ENCODE measurements at places on chromosomes 16 and 17.

DNA sequence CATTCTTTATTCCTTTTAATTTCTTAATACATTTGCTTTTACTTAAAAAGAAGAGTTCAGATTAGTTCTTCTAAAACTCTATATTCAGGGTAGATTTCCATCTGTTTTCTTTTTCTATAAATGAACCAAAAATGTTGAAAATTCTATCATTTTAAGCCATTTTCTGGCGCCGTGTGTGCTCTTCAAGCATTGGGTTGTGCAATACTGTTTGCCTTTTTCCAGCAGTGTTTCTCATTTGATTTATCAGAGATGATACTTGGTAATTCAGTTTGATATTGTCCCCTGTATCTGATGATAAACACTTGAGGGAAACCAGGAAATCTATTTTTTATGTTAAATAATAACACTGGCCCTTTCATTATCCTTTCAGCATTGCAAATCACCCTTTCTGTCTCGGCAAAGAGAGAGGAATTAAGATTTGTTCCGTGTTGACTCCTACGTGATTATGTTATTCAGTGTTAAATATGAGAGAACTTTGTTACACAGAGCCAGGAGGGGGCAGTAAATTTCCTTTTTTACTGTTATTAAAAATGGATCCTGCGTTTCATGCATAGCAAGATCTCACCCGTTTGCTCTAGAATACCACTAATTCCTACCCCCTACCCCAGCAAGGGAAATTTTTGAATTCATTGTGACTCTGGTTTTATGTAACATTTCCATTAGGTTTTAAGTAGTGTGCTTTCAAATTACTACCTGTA lies 606.9 kb upstream of the RBFOX1 start:
- DNase-seq = no peak

DNA sequence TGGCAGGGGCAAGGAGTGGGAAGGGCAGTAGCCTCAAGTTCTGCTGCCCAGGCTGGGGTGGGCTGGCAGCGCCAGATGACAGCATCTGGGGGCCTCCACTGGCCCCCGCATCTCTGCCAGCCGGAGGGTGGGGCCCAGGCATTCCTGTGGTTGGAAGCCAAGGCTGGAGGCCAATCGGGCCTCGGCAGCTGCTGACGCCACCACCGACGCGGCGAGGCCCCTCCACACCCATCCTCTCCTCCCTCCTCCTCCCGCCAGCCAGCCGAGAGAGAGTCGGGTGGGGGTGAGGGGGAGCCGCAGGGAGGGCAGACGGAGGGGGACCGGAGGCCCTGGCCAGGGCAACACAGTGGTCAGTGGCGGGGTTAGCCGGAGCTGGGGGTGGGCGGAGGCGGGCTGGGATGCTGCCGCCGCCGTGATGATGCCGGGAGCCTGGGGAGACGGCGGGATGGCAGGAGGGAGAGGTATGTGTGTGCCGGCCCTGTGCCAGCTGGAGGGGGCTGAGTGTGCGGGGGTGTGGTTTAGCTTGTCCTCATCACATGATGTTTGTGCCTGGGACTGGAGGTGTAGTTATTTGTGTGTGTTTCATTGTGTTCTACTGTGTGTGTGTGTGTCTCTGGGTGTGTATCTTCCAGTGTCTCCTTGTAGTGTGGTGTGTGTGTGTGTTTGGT lies 36.6 kb downstream of the ARHGAP23 start:
- no peak for DNase-seq

DNA sequence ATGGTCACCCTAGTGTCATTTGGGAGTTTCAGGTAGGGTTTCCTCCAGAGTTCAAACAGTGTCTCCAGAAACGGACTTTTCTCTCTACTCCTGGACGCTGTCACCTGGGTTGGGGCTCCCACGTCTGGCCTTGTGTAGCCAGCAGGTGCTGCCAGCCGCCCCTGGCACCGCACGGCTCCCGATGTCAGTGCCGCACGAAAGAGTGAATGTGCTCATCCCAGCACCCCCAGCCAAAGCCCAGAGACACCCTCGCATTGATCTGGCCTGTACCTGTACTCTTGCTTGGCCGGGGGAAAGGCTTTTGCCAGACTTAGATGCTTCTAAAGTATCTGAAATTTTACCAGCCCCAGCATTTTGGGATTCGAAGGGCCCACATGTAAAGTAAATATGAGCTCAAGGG lies 351.9 kb downstream of the C16orf95 start:
- DNase-seq = no peak

DNA sequence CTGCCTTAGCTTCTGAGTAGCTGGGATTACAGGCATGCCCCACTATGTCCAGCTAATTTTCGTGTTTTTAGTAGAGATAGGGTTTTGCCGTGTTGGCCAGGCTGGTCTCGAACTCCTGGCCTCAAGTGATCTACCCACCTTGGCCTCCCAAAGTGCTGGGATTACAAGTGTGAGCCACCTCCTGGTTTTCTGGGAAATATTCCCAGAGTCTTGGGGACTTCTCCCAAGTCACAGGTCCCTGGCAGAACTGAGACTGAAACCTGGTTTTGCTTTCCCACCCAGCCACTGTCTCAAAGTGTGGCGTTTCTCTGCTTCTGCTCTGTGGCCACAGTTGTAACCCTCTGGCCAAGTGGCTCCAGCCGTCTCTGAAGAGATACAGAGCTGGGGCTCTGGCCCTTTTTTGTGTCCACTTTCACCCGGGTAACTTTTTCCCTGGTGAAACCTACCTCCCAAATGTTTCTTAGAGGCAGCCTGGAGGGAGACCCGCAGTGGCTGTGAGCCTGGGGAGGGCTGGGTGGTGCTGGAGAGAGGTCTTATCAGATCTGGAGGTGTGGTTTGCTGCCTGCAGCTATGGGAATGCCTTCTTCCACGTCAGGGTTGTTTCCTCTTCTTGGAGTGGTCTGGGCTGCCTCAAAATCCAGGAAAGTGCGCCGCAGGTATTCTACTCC lies 5.1 kb downstream of the KSR1 start:
- no peak for DNase-seq

DNA sequence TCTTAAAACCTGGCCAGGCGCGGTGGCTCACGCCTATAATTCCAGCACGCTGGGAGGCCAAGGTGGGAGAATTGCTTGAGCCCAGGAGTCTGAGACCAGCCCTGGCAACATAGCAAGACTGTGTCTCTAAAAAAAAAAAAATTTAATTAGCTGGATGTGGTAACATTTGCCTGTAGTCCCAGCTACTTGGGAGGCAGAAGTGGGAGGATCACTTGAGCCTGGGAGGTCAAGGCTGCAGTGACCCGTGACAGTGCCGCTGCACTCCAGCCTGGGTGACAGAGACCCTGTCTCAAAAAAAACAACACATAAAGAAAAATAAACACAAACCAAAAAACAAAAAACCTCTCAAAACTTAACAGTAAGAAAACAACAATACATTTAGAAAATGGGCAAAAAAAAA lies 106.3 kb downstream of the SMG6 start:
- no peak for DNase-seq

GRCh38 chr17:77045441-77046041 lies 95.2 kb upstream of the SEC14L1 start:
- DNase-seq = no peak

- DNase-seq = no peak
Observed at GRCh38 chr17:28518132-28518531, 12.0 kb downstream of the FOXN1 start.

GRCh38 chr16:70428178-70428998 lies 10.5 kb downstream of the ST3GAL2 start:
- DNase-seq = no peak

- peak; percentile 40 for DNase-seq
Observed at GRCh38 chr16:58628845-58629732, 537 bp downstream of the CNOT1 start.

DNA sequence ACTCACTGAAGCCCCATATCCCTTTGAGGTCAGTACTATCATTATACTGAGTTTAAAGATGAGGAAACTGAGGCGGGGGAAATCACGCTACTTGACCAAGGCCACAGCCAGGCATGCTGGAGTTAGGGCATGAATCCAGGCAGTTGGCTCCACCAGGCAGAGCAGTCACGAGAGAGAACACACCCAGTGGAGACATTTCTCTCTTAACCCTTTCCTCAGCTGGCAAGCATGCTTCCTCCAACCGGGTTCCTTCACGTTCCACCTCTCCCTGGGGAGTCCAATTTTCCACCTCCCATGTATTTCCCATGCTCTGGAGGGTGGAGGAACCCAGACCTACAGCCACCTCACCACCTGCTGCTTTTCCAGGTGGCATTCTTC lies 32.8 kb downstream of the VAC14 start:
- no peak for DNase-seq

DNA sequence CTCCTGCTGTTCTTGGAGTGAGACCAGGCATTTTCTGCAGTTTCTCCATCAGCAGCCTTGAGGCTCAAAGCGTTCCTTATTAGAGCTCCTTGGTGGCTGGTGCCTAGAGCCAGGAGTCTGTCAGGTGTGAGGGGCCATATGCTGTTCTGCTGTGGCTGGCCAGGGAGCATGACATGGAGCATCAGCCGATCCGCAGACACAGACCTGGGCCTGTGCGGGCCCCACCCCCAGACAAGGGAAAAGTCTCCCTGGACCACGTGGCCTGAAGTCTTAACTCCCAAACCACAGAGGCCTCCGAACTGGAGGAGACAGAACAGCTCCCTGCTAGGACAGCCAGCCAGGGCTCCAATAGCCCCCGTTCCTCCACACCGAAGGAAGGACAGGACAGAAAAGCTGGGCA lies 162.7 kb upstream of the CIBAR2 start:
- DNase-seq = no peak

DNA sequence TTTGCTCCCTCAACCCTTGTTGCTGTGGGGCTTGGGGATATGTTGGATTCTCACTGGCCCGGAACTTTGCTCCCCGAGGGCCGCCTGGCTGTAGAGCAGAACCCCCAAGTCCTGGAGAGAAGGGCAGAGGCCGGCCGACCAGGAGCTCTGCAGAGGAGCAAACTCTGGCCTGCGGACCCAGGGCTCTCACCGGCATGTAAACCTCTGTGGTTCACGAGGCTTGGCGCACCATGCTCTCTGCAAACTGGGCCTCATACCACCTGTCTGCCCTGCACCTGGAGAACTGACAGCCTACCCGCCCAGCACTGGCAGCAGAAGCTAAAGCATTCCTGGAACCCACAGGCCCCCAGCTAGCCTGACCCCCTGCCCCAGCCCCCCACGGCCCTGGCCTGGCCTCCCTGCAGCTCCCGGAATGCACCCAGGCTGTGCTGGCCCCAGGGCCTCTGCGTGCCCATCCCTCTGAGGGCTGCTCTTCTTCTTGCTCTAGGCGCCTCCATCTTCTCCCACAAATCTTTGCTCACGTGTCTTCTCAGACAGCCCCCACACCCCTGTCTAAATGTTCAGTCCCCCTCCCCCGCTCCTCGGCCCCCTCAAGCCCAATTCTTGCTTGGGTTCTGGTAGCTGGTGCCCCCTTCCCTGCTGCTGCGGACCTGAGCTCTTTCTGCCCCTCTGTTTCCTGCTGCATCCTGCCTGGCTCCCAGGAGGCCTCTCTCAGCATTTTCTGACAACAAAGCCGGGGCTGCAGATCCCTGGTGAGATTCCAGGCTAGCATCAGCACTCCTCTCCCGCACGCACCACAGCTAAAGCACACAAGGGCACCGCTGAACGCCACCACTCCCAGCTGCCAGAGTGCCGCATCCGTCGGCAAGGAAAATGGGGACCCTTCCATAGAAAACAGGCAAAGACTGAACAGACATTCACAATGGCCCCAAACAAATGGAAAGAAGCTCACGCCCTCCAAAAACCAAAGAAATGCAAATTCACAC lies 23.3 kb downstream of the ACTG1 start:
- DNase-seq = no peak

GRCh38 chr16:21179126-21179982 lies 20.9 kb downstream of the LDAF1 start:
- no peak for DNase-seq

GRCh38 chr17:27218719-27219488 lies 75.0 kb upstream of the WSB1 start:
- DNase-seq = no peak

DNA sequence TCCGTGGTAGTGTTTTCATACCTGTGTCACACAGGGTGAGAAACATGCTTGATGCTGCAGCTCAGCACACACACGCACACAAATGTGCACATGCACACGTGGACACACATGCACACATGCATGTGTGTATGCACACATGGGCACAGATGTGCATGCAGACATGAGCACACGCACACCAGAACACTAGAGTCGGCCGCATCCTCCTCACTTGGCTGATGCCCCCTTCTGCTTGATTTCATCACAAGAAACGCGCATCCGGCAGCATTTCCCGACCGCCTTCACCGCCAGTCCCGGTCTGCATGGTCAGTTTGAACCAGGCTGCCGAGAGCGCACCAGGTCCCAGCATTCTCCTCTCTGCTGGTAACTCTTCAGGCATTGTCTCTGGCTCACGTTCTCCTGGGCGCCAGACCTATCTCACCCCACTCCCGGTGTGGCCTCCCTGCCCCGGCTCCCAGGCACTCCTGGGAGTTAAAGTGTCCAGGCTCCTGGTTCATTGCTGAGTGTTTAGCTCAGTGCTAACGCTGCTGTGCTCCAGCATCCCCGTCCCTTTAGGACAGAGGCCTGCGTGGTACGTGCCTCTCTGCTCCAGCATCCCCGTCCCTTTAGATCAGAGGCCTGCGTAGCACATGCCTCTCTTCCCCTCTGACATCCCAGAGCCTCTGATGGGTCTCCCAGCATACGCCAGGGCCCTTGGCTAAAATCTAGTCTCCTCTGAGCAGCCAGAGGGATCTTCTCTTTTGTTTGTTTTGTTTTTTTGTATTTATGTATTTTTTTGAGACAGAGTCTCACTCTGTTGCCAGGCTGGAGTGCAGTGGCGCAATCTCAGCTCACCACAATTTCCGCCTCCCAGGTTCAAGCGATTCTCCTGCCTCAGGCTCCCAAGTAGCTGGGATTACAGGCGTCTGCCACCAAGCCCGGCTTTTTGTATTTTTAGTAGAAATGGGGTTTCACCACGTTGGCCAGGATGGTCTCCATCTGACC lies 16.0 kb downstream of the BAIAP2 start:
- DNase-seq = no peak

GRCh38 chr17:19341641-19342610 lies 20.6 kb downstream of the B9D1 start:
- DNase-seq = no peak

- no peak for DNase-seq
Observed at GRCh38 chr16:81485824-81486539, 41.4 kb downstream of the CMIP start.

- no peak for DNase-seq
Observed at GRCh38 chr16:80862160-80862705, 57.8 kb upstream of the CDYL2 start.

Measured in NCI-H774 (cell line).